Fibroblast of skin of scalp (primary cell): ENCODE measurements at places on chromosomes 3 and 15.

DNA sequence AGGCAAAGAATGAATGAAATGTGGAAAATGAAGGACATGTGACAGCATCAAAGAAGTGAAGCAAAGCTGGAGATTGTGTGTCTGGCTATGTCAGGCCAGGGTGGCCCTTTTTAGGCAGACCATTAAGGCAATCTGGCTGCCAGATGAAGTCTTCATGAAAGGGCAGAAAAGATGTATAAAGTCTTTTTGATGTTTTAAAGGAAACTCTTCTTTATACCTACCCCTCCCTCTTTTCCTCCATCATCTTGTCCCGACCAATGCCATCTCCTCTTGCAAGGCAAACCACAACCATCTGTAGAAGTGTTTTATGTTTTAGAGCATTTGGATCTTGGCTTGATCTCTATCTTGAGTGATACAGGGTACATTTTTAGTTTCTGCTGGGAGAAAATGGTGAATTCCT is 259.2 kb downstream of the LSAMP start:
- DNase-seq, result no peak

- DNase-seq, result peak; percentile 38
These were observed 157.2 kb downstream of the BBX start for GRCh38 chr3:107679921-107680320.

DNA sequence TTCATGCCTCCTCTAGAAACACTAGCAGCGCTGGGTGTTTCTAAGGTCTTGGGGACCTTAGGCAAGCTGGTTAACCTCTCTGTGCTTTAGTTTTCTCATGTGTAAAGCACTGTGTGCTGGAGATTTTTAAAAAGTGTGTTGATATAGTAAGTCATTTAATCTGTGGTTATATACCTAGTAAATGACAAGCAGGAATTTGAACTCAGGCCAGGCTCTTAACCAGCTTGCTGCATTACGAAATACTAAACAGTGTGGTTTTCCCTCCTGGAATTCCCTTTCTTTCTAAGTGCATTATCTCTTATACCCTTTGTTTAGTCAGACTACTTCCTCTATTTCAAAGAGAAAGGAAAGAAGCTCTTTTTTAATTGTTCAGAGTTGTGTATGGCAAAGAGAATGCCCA is 26.5 kb downstream of the NEO1 start:
- DNase-seq, result peak; percentile 71

GRCh38 chr3:71543371-71544016 is 40.0 kb downstream of the FOXP1 start:
- DNase-seq, result no peak

DNA sequence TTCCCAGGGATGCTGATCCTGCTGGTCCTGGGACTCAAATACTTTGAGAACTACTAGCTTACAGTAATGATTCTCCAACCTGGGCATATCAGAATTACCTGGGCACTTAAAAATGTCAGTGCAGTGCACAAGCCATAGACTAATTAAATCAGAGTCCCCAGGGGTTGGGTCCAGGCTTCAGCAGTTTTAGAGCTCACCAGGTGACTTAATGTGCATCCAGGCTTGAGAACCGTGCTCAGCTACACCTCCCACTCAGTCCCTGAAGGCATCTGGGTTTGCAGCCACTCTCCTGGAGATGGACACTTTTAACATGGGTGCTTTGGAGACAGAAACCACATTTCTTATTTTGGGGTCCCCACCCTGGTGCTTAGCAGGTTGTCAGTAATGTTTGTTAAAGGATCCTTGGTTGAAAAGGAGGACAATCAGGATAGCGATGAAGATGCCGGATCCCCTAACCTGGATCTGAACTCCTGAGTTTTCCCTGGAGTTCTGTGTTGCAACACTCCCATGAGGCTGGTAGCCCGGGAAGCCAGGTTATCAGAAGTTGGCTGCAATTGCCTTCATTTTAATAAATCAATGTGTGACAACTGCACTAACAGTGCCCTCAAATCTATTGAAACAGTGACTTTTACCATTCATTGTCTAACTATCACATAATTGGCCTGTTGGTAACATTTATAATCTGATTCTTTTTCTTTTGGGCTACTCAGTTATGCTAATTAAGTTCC is 48.1 kb downstream of the BFSP2 start:
- DNase-seq, result no peak

DNA sequence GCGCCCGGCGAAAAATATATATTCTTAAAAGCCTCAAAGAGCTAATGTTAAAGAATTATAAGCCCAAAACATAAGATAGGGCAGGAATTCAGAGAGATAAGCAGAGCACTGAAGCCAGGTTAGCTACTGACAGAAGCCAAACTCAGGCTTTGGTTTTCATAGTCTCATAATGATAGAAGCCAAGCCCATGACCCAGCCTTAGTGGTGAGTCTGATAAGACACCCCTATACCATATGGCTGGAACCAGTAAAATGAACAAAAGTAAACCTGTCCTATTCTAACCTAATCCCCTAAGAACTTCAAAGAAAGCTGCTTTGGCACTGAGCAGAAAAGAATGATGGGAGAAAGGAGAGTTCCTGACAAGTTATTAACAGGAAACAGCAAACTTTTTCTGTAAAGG is 25.9 kb downstream of the MYO9A start:
- no peak for DNase-seq

DNA sequence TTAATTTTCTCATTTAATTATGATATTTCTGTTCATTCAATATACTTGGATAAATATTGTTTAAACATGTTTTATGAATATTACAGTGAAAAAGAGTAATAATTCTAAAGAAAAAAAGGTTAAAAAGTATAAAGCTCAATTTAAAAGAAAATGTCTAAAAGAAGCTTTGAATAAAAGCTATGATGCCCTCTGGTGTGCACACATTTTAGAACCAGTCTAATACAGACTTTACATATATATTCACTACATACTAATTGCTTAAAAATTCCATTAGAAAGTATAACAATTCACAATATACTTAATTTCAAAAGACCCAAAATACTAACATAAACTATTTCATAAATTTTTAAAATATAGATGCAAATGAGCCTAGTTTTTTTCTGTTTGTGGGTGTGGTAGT is 909.1 kb upstream of the ROBO1 start:
- no peak for DNase-seq

- DNase-seq, result no peak
These were observed 12.8 kb downstream of the LACTB start for GRCh38 chr15:63134245-63134985.

GRCh38 chr3:105656651-105657504 is 211.9 kb downstream of the CBLB start:
- peak; percentile 64 for DNase-seq

DNA sequence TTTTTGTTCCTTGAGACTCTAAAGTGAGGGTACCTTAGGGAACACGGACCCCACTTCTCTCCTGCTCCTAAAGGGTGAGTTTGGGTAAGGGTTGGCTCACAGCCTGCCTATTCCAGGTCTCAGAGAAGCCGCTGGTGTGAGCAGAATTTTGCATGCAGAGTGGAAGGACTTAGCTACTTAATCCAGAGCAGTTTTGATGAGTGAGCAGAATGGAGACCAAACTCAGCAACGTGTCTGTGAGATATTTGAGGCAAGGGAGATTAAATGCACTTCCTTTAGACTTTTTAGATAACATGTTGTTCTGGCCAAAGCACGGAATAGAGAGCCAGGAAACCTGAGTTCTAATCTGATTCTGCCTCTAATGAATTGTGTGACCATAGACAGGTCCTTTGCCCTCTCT is 5.1 kb downstream of the SLC24A1 start:
- no peak for DNase-seq

DNA sequence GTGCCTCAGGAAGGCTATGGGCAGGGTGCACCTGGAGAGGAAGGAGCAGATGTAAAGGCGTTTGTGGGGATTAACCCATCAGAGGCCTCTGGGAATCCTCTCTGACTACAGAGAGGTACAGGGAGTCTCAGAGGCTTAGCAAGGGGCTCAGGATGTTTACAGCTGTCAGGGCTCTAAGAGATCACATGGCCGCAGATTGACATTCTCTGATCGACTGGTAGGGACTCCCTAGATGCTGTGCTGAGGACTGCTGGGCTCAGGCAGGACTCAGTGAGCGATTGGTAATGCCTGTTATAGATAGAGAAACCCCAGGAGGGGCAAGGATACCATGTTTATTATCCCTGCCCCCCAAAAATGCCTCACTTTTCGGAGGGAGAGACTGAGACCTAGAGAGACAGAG is 103.5 kb downstream of the CORO2B start:
- DNase-seq, result no peak
